ENCODE measurements at places on chromosomes 2 and 18. TPM values are rescaled to one million over a fixed set of nuclear protein-coding genes. Genes with fewer than 3 reads are reported as not detected.

The GTF3C2 gene
- 56.7 TPM for total RNA-seq

The RPE gene
- total RNA-seq, result 106 TPM

The FEV gene
- total RNA-seq, result not detected

The ALLC gene
- not detected for total RNA-seq

The LBH gene
- 61.7 TPM for total RNA-seq

The BOLL gene
- total RNA-seq, result not detected

The INHBB gene
- total RNA-seq, result 7.2 TPM

The ALPI gene
- not detected for total RNA-seq

The MLPH gene
- total RNA-seq, result not detected

The ELOA2 gene
- total RNA-seq, result not detected

The EFR3B gene
- 69.5 TPM for total RNA-seq

The KIAA2012 gene
- total RNA-seq, result 1.9 TPM

The PPP1R7 gene
- 35.1 TPM for total RNA-seq

The TACR1 gene
- total RNA-seq, result 0.94 TPM

The UGT1A6 gene
- total RNA-seq, result not detected

The GPR17 gene
- 6.3 TPM for total RNA-seq

The EVA1A gene
- total RNA-seq, result not detected

The ZNF513 gene
- total RNA-seq, result 12.8 TPM

The RAB17 gene
- not detected for total RNA-seq

The CCDC74A gene
- total RNA-seq, result 7.2 TPM

The CCBE1 gene
- total RNA-seq, result 57.6 TPM

The TOGARAM2 gene
- under 0.01 TPM for total RNA-seq

The PLGLB1 gene
- 44.1 TPM for total RNA-seq

The ANKRD12 gene
- total RNA-seq, result 147 TPM

The CFAP221 gene
- total RNA-seq, result 11.3 TPM

The SEPTIN2 gene
- 340 TPM for total RNA-seq

The LYG2 gene
- not detected for total RNA-seq

The LTBP1 gene
- 42.3 TPM for total RNA-seq

The IL1RL2 gene
- total RNA-seq, result 0.63 TPM

The IKZF2 gene
- total RNA-seq, result 19.7 TPM

The PAX3 gene
- not detected for total RNA-seq

The HTRA2 gene
- 53.2 TPM for total RNA-seq

The FAM124B gene
- total RNA-seq, result 6.9 TPM

The LBX2 gene
- not detected for total RNA-seq

The R3HDM1 gene
- 234 TPM for total RNA-seq

The WNT6 gene
- not detected for total RNA-seq

The RNU2-63P gene
- not detected for total RNA-seq

The SP9 gene
- 20.0 TPM for total RNA-seq

The SS18 gene
- 80.4 TPM for total RNA-seq

The ITPRIPL1 gene
- 4.7 TPM for total RNA-seq

The TTN gene
- 6.3 TPM for total RNA-seq

The EMILIN1 gene
- total RNA-seq, result 2.2 TPM

The LDLRAD4 gene
- total RNA-seq, result 299 TPM

The SERPINE2 gene
- total RNA-seq, result 48.8 TPM

The PFN4 gene
- total RNA-seq, result 1.6 TPM

The CCL20 gene
- not detected for total RNA-seq

The SERPINB2 gene
- not detected for total RNA-seq

The NCKAP1 gene
- total RNA-seq, result 259 TPM

The ZNF521 gene
- 20.0 TPM for total RNA-seq
